H9 (cell line): ENCODE measurements at places on chromosomes 1 and 21.

- DNase-seq = no peak
These were observed 33.2 kb downstream of the KCNK1 start for GRCh38 chr1:233647073-233647472.

- no peak for DNase-seq
These were observed 96.9 kb downstream of the DHRS3 start for GRCh38 chr1:12521096-12521495.

DNA sequence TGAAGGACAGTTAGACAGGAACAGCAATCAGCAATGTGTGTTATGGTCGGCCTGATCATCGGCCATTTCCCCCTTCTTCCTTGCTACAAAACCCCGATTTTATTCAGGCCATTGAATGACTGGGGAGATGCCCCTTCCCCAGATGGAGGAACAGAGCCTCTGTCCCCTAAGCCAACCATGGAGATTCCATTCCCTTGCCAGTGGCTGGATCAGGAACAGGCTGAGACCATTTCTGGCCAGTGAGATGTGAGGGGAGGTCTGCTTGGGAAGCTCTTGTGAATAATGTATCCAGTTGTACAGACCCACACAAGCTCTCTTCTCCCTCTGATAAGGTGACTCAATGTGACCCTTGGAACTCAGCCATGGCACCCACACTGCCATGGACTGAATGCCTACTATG, 7.7 kb downstream of the CSRP1 start:
- no peak for DNase-seq

GRCh38 chr1:45914836-45915235, 111.4 kb downstream of the MAST2 start:
- DNase-seq = no peak

DNA sequence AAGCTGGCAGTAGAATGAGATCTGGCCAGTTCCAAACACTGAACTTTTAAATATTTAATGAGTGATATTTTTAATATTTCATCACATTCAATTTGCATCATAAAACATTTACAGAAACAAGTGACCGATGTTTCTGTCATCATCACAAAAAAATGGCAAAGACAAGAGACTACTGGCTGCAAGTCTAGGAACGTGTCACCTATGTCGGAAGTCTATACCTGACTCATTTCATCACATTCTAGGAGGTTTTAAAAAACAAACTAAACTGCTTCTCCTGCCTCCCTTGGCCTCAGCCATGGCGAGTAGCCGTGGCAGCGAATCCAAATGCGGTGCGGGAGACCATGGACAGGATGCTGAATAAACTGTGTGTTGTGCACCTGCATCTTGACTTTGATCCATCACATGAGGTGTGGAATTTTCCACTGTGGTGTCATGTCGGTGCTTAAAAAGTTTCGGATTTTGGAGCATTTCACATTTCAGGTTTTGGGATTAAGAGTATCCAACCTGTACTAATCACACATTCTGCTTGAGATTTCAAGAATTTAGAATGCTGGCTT, 43.1 kb downstream of the CLSTN1 start:
- no peak for DNase-seq

DNA sequence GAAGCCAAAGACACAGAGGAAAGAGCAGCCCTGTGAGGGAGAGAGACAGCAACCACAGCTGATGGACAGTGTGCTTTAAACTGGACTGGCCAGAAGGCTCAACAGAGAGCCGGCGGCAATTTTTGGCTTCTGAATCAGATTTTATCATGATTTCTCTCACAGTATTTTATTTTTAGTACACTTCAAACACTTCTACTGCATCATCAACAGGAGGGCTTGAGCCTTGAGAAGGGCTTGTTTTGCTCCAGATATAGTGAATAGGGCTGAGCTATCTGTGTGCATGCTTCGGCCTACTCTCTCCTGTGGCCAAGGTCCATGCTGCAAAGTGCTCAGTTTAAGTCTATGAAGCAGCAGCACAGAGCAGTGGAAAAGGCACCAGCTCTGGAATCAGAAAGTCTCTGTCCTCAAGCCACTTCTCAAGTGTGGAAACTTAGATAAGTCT, 33.3 kb downstream of the ADCY10 start:
- DNase-seq = no peak

GRCh38 chr21:37869661-37870060, 46.6 kb downstream of the KCNJ6 start:
- no peak for DNase-seq

GRCh38 chr1:82162486-82163420, 362.0 kb downstream of the ADGRL2 start:
- no peak for DNase-seq

DNA sequence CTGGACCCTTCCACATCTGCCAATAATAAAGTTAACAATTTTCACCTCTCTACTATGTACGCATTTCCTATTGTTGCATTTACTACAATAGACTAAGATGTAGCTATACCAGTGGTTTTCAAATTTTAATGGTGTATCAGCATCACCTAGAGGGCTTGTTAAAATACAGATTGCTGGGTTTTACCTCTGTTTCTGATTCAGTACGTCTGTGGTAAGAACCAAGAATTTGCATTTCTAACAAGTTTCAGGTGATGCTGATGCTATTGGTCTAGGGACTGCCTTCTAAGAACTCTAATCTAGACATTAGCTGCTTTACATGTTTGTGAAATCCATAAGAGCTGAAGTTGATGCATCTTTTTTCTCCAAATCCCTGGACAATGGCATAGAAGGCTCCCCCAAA, 59.7 kb downstream of the ERICH3 start:
- no peak for DNase-seq
